ENCODE measurements at places on chromosomes 12 and 14.

DNA sequence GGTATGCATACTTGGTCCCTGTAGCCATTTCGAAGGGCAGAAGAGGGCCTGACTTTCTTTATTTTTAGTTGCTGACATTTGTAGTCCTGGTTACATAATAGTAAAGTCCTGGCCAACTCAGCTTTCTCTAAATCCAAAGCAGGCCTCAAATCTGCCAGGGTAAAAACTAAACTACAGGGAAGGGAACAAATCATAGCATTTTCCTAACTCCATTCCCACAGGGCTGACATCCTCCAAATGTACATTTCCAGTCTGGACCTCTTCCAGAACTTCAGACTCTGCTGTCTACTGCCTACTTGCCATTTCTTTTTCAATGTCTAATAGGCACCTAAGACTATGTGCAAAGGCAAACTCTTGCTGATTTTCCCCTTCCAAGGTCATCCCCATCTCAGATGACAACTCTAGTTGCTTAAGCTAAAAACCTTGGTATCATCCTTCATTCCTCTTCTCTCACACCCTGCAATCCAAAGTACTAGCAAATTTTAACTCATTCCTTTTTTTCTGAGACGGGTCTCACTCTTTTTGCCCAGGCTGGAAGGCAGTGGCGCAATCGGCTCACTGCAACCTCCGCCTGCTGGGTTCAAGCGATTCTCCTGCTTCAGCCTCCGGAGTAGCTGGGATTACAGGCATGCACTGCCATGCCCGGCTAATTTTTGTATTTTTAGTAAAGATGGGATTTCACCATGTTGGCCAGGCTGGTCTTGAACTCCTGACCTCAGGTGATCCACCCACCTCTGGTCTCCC, 2.0 kb downstream of the DDIT3 start:
- DNase-seq = no peak

- DNase-seq = no peak
These were observed 74.5 kb downstream of the TMCC3 start for GRCh38 chr12:94575645-94576403.

- DNase-seq = peak; percentile 49
These were observed at the start of gene SALL2 for GRCh38 chr14:21525962-21526671. SALL2 (minus strand) TSS chr14:21526346; CDS start chr14:21526127, 219 bp downstream.

GRCh38 chr12:31804185-31804504, 75.3 kb upstream of the AMN1 start:
- DNase-seq = peak; percentile 51
